ENCODE measurements at places on chromosomes 7 and 10. TPM values are rescaled to one million over a fixed set of nuclear protein-coding genes. Genes with fewer than 3 reads are reported as not detected.

- DNase-seq, result no peak
Measured at GRCh38 chr7:116561697-116562483, 37.1 kb downstream of the CAV1 start.

Gene GALNT17
- 72.3 TPM for total RNA-seq

GRCh38 chr10:13105184-13105583 lies 5.2 kb downstream of the OPTN start:
- no peak for DNase-seq

- peak; percentile 23 for DNase-seq
Measured at GRCh38 chr7:99398891-99399445, 9.4 kb downstream of the PDAP1 start.

DNA sequence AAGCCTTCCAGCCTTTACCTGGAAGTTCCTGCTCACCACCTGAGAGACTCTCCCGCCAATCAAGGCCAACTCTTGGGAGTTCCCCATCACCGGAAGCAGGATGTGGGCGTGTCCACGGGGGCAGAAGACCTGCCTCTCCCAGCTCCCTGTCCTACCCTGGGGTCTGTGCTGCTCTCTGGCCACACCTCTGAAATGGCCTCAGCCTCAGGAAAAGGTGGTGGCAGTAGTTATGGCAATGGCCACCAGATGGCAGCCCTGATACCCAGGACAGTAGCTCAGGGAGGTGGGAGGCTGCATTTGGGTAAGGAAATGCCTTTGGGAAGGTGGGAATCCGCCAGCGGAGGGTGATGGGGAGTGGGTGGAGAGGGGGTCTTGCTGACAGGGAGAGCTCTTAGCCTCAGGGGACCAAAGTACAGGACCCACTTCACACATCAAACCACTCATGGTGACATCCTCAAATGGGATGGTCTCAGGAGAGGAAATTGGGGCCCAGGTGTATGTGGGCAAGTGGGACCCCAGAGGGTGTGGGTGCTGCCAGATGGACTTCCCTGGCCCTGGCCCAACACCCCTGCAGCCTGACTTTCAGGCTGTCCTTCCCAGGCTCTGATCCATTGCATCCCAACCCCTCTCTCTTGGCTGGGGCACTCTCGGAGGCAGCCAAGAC lies 33.9 kb downstream of the KAZALD1 start:
- DNase-seq, result peak; percentile 97

- DNase-seq, result no peak
Measured at GRCh38 chr10:103850572-103850895, 4.8 kb downstream of the SH3PXD2A start.

DNA sequence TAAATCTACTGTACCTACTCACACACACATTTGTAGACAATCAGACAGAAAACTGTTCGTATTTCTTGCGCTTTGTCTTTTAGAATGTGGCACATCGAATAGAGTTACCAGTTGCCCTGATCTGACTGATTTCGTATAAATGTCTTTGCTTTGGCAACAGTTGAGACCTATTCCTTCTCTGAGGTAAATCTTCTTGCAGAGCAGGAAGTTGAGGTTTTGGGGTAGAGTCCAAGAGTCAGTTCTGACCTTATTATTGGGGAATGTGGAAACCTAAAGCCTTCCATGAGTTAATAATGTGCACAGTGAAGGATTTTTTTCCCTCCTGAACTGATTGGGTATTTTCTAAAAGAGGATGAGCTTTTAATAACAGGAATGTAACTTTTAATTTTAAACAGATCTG lies 135.3 kb downstream of the KIAA1217 start:
- DNase-seq, result no peak

Gene MRLN
- total RNA-seq, result not detected

DNA sequence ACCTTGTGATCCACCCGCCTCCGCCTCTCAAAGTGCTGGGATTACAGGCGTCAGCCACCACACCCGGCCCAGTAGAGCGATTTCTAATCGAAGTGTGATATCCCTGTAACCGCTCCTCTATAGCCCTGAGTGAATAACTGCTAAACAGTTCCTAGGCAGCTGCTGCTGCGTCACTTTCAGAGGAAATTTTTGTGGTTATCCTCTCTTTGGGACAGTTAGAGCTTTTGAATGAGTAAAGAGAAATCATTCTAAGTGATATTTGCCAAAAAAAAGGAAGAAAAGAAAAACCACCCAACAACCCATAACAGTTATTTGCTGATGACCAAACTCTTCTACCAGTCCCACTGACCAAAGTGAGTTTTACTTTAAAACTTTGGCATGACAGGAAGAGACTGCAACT lies 59.9 kb downstream of the MKX start:
- no peak for DNase-seq

GRCh38 chr7:114910787-114911186 lies 11.1 kb upstream of the MDFIC start:
- DNase-seq, result no peak

GRCh38 chr10:29142516-29143314 lies 146.2 kb upstream of the LYZL1 start:
- peak; percentile 53 for DNase-seq

- peak; percentile 49 for DNase-seq
Measured at GRCh38 chr7:140595468-140596092, 45.0 kb downstream of the DENND2A start.

GRCh38 chr10:23834091-23834490 lies 374.8 kb upstream of the KIAA1217 start:
- no peak for DNase-seq

Gene LCOR
- total RNA-seq, result 8.8 TPM

Gene TMEM213
- not detected for total RNA-seq

DNA sequence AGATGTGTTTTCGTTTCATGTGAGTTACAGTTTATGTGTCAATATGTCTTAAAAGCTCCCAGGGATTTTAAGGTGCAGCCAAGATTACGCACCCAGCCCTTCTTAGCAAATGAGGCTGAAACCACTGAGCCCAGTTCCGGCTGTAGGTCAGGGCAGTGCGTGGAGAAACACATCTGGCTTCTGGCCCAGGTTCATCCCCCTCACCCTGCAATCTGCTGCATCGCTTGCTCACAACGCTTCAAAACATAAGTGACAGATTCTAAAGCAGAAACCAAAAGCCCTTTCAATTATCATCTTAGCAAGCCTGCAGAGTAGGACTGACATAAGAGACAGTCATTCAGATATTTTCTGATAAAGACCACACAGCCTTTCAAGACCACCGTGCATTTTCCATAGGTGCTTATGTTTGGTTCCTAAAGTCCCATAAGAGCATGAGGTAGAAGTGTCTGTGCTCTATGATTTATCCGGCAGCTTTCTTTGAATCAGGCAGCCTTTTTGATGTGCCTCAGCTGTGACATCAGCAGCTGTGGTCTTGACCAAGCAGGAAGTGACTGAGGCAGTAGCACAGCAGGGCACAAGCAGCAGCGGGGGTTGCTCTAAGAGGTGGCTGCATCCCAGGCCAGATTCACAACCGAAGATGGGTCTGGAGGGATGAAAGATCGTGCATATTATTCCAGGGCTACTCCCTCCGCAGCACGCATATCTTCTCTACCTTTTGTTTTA lies 72.1 kb upstream of the LYZL2 start:
- DNase-seq, result no peak

Gene RHOBTB1
- 10.5 TPM for total RNA-seq

GRCh38 chr10:75919913-75920312 lies 488.5 kb downstream of the LRMDA start:
- DNase-seq, result no peak

DNA sequence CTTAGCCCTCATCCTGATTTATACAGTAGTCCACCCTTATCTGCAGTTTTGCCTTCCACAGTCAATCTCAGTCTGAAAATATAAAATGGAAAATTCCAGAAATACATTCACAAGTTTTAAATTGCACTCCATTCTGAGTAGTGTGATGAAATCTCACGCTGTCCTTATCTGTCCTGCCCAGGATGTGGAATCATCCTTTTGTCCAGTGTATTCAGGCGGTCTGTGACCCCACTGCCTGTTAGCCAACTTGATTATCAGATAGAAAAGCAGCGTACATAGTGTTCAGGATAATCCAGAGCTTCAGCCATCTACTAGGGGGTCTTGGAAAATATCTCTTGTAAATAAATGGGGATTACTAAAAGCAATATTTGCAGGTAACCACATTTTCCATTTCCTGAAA lies 146.3 kb downstream of the MALRD1 start:
- no peak for DNase-seq

DNA sequence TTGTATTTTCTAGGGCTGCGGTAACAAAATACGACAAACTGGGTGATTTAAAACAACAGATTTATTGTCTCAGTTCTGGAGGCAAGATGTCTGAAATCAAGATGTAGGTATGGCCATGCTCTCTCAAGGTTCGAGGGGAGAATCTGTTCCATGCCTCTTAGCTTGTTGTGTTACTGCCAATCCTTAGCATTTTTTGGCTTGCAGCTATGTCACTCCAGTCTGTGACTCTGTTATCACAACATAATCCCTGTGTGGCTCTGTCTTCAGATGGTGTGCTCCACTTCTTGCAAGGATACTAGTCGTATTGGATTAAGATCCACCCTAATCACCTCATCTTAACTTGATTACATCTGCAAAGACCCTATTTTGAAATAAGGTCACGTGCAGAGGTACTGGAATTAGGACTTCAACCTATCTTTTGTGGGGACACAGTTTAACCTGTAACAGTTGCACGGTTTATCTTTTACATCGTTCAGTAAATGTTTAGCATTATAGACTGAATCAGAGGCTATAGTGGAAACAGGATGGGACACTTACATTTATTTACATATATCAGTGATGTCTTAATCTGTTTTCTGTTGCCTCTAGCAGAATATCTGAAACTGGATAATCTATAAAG lies 3.1 kb downstream of the C1GALT1 start:
- no peak for DNase-seq

DNA sequence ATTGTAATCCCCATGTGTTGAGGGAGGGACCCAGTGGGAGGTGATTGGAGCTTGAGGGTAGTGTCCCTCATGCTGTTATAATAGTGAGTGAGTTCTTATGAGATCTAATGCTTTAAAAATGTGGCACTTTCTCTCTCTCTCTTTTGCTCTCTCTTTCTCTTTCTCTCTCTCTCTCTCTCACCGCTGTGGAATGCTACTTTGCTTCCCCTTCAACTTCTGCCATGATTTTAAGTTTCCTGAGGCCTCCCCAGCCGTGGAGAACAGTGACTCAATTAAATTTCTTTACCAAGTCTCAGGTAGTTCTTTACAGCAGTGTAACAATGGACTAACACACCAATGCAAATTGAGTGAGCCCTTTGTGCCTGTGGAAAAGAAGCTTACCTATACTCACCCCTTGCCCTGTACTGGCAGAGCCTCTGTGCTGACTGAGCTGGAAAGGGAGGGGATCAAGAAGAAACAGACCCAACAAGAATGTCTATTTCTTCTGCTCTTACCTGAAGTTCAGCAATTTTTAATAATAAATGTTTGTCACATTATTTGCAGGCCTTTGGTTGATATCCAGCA lies 642.5 kb upstream of the KCND2 start:
- peak; percentile 1 for DNase-seq

DNA sequence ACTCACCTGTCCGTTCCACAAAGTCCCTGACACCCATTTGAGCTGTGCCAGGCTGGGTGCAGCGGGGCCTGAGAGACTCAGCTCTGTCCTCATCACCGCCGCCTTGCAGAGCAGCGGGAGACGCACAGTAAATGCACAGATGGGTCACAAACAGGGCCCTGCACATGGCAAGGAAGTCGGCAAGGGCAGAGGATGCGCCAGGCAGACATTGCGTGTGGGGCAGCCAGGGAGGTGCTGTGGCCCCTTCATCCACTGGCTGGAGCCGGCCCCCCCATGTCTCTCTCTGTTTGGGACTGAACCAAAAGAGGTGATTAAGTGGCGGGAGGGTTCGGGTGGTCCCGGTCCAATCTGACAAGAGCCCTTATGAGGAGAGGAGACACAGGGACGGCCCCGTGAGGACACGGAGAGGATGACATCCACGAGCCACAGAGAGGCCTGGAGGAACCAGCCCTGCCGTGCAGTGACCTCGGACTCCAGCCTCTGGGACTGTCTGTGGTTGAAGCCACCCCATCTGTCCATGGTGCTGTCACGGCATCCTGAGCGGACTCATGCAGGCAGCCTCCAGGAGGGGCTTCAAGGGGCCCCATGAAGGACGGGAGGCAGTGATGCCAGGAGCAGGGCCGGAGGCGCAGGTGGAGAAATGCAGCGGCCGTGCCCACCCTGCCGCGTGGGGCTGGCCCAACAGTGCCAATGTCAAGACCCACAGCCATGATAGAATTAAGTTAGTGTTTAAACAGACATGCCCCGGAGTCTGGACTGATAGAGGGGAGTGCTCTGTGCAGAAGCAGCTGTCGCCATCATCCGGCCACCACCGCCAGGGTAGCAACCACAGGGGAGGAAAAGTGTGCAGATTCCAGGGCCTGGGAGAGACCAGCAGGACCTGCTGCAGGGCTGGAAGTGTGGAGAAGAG lies 28.4 kb upstream of the FOXL3 start:
- DNase-seq, result peak; percentile 49

DNA sequence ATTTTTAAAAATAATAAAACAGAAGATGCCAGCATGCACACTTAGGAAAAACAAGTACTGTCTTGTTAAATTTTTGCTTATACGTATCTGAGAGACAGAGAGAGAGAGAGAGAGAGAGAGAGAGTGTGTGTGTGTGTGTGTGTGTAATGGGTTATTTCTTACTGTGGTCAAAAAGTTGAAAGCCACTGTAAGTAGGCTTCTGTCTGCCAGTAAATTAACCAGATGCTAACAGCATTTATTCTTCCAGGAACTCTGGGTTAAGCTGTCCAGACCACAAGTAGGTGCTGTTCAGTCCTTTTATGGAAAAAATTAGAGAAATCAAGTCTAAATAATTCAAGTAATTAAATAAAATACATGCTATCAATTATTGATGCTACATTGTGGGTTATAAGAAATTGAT lies 39.7 kb downstream of the RNF32 start:
- DNase-seq, result no peak

Gene ACSM6
- total RNA-seq, result not detected

- no peak for DNase-seq
Measured at GRCh38 chr10:6838118-6838517, 258.0 kb upstream of the PRKCQ start.

- DNase-seq, result no peak
Measured at GRCh38 chr10:63267414-63268148, 134.5 kb downstream of the NRBF2 start.

All from H7 (cell line).